CD4-positive, alpha-beta memory T cell (primary cell): ENCODE measurements at places on chromosomes 7 and 10.

GRCh38 chr10:8163824-8164223 lies 109.3 kb downstream of the GATA3 start:
- no peak for DNase-seq

GRCh38 chr10:7444551-7445121 lies 33.8 kb upstream of the SFMBT2 start:
- DNase-seq: no peak

- no peak for DNase-seq
These were observed 90.7 kb downstream of the CELF2 start for GRCh38 chr10:11108356-11108755.

GRCh38 chr7:105652359-105652993 lies 71.2 kb upstream of the EFCAB10 start:
- DNase-seq: peak; percentile 57

DNA sequence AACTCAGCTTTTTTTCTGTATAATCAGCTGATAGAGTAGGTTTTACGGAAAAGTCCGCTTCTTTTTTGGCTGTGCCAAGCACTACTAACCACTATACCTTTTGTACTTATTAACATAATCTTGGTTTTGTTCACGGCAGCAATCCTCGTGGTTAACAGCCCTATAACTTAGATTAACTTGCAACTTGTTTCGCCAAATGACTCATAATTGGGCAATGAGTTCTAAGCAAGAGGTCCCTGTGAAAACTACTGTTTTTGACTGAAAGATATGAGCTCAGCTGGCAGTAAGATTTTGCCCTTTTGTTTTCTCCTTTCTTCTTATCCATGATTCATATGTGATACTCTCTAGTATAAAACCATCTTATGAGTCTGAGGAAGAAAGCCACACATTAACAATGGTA lies 345.0 kb upstream of the PCDH15 start:
- no peak for DNase-seq

GRCh38 chr10:97015240-97015639 lies 170.5 kb downstream of the SLIT1 start:
- DNase-seq: no peak

- no peak for DNase-seq
These were observed 61.2 kb downstream of the LRGUK start for GRCh38 chr7:134188311-134188710.

GRCh38 chr7:139601176-139601575 lies 77.7 kb downstream of the CLEC2L start:
- no peak for DNase-seq

DNA sequence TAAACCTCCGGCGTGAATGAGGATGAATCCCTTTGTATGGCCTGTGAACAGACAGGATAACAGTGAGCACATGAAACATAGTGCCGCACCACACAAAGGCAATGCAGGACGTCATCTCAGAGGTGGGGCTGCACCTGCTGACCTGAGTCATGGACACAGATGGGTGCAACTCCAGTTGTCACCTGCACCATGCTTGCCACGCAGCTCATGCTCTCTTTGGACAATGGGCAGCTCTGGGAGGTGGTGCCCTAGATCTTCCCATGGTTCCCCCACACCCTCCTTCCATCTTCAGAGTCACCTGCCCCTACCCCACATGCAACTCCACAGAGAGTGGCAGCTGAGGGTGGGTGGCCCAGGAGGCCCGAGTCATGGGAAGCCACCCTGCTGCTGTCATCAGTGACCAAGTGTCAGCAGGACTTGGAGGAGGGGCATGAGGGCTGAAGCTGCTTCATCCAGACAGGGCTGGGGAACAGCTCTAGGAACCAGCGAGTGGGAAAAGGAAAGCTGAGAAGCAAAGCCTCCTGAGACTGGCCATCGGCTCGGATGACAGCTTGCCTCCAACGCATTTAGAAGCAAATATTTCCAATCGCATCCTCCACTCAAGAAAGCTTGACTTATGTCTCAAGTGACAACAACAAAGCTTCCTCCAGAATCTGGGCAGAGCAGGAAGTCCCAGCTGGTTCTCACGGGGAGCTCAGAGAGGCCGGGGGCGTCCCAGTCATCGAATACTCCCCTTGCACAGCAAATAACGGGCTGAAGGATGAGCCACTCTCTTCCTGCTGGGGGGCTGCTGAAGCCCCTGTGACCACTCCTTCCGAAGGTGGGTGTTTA lies 27.1 kb downstream of the VIPR2 start:
- DNase-seq: no peak

- DNase-seq: peak; percentile 9
These were observed at the start of gene ZNF727 for GRCh38 chr7:64045301-64046040. ZNF727 (plus strand) TSS chr7:64045434; CDS start chr7:64045622, 188 bp downstream.

DNA sequence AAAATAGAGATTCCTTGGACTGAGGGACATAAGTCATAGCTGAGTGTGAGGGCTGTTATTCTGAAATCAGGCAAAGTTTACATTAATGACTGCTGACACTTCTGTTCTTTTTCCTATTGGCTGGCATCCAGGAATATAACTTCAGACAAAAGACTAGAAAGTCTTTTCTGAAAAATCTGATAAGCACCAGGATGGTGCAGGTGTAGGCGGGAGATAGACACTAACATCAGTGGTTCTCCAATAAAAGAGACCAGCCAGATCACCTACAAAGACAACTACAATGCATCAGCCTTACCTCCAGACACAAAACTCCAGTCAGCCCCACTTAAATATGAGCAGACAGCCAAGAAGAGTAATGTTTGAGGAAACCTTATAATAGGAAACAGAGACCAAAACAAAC lies 168.3 kb upstream of the LRGUK start:
- no peak for DNase-seq

DNA sequence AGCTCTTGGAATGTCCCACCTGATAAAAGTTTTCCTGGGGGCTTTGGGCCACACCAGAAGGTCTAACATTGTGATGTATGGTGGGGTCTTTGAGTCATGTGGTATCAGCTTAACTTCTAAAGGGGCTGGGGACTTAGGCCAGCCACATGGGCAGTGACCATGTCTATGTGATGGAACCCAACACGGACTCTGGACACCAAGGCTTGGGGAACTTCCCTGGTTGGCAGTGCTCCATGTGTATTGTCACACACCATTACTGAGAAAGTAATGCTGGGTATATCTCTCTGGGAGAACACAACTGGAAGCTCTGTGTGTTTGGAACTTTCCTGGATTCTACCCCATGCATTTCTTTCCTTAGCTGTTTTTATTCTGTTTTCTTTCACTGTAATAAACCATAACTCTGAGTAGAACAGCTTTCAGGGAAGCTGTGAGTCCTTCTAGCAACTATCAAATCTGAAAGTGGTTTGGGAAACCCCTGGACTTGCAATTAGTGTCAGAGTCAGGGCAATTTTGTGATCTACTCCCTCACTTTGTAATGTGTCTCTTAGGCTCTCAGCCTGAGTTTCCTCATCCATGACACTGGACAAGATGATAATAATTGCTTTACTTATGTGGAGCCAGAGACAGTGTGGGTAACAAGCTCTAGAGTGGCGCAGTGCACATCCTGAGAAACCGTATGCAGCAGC lies 28.4 kb upstream of the AGK start:
- no peak for DNase-seq

GRCh38 chr7:96312502-96312901 lies 9.4 kb downstream of the SLC25A13 start:
- no peak for DNase-seq

DNA sequence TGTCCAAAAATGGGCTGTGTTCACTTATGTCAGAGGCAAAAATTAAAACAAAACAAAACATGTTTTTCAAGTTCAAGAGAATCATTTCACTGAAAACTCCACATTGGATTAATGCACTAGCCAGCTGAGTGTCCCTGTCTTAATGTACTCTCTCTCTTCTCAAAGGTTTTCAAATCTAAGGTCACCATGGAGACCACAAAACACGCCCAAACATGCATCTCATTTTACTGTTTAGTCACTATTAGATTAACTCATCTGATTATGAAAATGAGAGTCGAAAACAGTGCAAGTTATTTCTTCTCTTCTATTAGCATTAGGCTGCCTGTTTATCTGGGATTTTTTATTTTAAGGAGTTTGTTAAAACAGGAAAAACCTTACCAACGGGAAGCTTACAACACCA lies 70.8 kb upstream of the ASAH2 start:
- DNase-seq: no peak

DNA sequence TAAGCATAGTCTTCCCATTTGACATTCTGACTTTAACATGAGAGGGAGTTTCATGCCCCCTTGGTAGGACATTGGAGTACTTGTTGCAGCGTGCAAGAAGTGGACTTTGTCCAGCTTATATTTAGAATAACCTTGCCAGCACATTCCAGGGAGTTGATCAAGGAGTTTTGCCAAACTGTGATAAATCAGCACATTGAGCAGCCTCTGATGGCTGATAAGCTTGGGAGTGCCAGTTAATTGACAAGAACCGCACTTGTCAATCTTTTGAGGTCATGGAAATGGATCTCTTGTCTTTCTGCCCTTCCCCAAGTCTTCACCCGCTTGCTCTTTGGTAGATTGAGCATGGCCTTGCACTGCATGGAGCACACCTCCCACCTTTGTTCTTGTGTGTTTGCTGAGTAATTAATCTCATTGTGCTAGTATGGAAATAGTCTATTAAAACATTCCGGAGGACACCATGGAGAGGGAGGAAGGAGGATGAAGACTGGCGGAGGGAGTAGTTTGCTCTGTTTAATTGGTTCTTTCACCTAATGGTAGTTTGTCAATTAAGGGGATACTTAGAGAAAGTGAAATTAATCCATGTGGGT lies 668.5 kb upstream of the GALNT17 start:
- no peak for DNase-seq

DNA sequence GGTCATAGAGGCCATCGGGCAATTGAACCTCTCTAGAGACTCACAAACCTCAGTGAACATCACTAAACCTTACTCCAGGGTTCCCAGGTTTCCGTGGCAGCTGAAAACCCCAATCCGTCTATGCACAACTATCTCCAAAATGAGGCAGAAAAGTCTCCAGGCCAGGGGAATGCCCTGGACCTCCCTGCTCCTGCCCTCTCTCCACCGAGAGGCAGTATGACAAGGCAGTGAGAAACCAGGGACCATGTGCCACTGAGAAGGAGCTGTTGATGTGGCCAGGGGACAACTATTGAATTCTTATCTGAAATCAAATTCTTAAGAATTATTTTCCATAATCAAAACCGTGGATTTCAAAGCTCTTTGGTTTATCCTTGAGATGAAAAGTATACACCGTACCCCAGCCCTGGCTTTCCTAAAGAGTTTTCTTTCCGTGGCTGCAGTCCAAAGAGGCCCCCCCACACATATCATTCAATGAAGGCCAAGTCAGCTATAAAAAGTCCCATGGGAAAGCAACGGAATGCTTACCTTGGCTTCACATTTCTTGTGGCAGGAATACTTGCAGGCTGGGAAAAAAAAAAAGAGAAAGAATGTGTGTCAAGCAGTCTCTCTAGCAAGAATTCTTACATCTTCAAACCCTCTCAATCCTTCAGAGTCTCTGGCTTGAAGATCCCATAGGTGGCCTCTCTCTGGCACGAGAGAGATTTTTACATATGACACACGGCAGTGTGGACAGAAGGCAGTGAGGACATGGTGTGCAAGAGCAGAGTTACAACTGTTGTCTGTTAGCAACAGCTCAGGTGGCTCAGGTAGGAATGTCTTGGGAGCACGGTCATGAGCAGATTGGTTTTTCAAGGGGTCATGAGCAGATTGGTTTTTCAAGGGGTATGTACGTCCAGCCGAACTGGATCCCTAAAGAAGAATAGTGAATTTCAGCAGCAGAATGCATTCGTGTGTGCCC lies 75.2 kb downstream of the TNS3 start:
- no peak for DNase-seq

- DNase-seq: no peak
These were observed 8.3 kb downstream of the ATG9B start for GRCh38 chr7:151015967-151016366.

- no peak for DNase-seq
These were observed 182.6 kb upstream of the RNF32 start for GRCh38 chr7:156458011-156458410.

- DNase-seq: no peak
These were observed 15.5 kb upstream of the TRIL start for GRCh38 chr7:28973591-28973990.

- DNase-seq: no peak
These were observed 595.0 kb downstream of the ARL4A start for GRCh38 chr7:13282377-13282980.

DNA sequence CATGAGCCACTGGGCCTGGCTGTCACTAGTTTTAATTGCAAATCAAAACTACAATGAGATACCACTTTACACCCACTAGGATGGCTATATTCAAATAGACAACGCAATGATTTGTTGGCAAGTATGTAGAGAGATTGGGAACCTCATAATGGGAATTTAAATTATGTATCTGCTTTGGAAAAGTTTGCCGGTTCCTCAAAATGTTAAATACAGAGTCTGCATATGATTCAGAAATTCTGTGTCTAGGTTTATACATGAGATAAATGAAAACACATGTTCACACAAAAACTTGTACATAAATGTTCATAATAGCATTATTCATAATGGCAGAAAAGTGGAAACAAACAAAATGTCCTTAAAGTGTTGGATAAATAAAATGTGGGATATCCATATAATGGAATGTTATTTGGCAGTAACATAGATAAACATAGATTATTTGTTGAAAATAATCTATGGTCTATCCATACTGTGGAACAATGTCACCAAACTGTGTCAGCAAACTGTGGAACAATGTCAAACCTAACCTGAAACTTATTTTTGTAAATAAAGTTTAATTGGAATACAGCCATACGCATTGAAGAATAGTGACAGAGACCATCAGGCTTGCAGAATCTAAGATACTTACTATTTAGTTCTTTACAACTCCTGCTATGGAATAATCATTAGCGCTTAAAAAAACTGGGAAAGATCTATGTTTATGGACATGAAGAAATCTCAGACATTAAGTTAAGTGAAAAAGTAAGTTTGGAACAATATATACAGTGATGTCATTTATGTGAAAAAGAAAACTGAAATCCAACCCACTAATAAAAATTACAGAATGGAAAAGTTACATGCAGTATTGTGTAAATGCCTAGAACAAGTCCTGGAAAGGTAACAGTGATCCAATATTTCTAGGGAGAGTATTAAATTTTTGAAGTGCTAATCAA lies 70.9 kb downstream of the CCDC7 start:
- no peak for DNase-seq

- no peak for DNase-seq
These were observed 50.9 kb upstream of the ANTXRL start for GRCh38 chr10:46235705-46236545.

DNA sequence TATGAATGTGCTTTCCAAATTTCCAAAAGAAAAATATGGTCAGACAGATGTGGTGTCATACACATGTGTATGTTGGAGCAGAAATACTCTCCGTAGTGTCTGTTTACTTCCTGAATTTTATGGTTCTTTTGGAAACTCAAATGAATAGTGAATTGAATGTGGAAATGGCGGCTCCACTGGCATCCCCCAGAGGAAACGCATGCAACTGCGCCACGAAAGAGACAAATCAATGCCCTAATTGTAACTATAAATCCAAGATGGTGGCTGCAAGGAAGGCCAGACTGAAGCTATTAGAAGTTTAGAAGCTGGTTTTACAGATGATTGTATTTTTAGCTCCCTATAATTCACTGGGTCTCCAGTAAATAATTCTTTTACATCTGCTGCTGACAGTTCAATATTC lies 246.7 kb downstream of the FGFR2 start:
- DNase-seq: no peak

- DNase-seq: no peak
These were observed 147.1 kb upstream of the GHITM start for GRCh38 chr10:83991986-83992753.
